Substantia nigra (tissue), 51 donors: ENCODE measurements at places on chromosomes 16 and 17.

DNA sequence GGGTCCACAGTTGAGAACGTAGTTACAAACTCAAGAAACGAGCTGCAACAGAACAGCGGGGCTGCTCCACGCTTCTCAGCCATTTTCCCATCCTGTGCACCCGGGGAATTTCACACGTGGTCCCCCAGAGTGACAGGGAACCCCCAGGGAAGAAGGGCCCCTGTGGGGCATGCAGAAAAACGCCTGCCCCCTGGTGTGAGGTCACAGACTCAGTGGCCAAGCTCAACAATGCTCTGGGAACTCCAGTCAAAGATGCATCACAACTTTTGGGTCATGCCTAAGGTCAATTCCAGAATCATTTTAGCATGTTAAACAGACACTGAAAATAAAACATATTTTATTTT lies 115.4 kb downstream of the ZNF778 start:
- no peak for DNase-seq

GRCh38 chr16:84348386-84348888 lies 19.9 kb upstream of the ATP2C2 start:
- no peak for DNase-seq

DNA sequence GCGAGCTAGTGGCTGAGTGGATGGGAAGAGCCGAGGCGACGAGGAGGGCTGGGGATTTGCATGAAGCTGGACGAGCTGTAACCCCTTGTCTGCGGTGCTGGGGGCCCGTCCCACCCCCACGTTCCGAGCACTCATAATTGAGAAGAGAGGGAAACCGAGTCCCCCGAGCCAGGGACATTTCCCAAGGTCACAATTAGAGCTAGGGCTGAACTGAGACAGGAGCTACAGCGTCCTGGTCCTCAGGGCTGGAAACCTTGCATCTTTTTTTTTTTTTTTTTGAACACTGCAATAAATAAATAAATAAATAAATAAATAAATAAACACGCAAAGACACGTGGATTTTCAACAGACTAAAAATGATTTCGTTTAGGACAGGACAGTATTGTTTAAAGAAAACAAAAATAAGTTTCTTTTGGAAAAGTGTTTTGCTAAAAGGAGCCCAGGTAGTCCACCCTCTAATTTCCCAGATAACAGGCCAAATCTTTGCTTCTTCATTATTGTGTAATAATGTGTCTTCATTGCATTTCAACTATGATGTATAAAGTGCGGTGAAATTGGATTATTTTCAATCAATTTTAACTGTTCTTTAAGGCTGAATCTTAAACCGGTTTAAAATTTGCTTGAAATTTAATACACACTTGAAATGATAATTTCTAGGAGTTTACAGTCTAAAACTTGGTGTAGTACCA lies 992 bp downstream of the GDPD1 start:
- no peak for DNase-seq

GRCh38 chr16:67104845-67105244 lies 4.9 kb upstream of the PHAF1 start:
- DNase-seq = no peak

DNA sequence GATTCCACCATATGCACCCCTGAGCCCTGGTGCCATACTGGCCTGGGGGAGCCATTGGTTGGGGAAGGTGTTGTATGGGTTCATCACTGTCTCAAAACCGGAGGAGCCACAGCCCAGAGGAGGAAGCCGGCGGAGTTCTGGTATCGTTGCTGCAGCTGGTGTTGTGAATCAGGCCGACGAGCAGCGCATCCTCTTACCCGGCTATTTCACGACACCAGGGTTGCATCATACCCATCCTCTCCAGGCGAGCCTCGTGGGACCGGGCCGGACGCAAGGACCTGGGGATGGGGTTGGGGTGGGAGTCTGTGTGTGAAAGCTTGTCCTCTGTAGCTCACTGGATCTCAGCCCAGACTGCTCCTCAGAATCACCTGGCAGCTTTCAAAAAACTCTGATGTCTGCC lies 6.6 kb upstream of the SLC12A3 start:
- no peak for DNase-seq

DNA sequence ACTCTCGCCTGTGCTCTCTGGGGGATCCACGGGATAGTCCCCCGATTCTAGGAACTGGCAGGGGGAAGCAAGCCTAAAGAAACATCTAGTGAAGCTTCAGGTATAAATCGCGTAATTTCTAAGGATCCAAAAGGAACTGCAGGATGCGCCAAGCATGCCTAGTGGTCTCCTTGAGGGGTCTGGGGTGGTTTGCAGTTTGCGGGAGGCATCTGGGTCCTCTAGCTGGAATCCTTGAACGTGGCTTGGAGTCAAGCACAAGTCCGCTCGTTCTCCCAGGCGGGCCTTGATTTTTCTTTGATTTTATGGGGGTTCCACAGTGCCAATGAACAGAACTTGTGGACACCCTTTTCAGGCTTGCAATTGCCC lies 1000.5 kb downstream of the KCNJ18 start:
- DNase-seq = no peak

DNA sequence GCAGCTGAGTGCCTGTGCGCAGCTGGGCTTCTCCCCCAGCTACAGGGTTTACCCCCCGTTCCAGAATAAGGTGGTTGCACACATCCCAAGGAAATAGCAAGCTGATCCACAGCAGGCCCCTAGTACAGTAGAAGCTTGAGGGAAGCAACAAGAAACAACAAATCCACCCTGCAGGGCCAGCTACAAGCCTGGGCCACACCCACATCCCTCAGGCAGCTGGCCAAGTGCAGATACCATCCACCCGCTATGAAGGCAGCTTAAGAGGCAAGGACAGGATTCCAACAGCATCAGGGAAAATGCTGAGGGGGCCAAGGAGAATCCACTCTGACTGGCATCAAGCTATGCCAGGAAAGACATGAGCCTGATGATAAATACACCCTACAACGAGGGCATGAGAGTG lies 66.9 kb upstream of the RCVRN start:
- DNase-seq = no peak

- peak; percentile 12 for DNase-seq
Observed at GRCh38 chr16:24858219-24859041, 12.7 kb downstream of the SLC5A11 start.

GRCh38 chr17:1628856-1629503 lies 346 bp upstream of the SLC43A2 start:
- DNase-seq = peak; percentile 82

DNA sequence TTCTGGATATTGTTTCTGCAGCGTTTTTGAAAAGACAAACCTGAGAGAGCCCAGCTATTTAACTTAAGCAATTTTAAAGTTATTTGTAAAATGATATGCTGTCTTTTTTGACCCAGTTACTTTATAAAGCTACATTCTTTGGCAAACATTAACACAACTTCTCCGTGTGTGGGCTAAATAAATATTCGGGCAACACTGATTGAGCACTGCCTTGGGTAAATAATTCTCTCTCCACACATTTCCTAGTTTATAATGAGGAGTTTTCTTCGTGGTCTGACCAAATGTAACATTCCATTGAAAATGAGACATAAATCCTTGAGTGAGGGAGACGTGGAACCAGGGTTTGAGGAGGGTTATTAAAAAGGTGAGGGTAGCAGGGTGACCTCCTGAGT lies 142.8 kb downstream of the WWOX start:
- DNase-seq = no peak

DNA sequence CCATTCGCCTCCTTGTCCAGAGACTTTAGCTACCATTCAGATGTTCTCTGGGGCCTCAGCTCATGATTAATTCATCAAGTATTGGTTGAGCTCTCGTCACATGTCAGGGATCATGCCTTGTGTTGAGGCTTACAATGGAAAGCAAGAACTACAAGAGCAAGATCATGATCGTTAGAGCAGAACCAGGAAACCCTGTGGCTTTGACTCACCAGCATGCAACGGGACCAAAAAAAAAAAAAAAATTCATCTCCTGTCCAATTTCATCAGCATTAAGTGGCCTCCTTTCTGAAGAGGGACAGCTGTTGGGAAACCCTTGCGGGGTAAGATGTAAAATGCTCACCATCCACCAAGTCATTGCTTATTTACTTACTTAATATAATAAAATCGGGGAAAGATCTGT lies 12.1 kb upstream of the USP10 start:
- DNase-seq = no peak

DNA sequence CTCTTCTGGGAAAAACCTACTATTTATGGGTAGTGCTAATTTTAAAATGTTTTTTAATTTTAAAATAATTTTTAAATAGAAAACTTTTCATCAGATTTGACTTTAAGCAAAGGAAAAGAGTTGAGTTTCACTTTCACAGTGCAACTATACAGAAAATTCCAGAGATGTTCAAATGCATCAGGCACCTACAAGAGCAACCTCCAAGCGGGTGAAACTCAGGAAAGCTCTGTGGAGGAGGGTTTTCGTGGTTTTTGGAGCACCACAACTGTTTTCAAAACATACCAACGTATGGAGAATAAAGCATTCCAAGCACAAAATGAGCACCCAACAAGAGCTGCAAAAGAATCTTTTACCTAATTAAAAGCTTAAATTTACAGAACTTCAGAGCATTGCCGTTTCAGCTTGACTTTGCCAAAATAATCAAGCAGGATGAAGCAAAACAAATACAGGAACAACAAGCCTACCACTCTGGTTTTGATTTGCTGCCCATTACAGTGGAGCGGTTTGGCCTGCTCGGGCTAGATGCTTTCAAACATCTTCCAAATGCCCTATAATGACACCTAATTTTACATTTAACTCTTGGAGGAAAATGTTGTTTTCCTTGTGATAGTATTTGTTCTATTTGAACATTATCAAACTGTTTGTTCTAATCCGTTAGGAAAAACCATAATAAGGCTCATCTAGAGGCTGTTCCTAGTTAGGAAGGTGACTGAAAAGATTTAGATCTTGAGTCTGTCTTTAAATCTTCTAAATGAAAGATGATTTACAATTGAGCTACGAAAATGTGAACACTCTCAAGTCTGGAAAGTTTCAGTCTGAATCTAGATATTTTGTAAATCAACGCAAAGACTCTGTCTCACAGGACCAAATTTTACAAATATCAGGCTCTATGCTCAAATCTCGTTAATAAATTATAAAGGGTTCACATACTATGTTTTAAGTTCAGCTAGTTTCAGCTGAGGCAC lies 34.5 kb downstream of the NACA2 start:
- no peak for DNase-seq

GRCh38 chr17:44115585-44116415 lies 7.6 kb downstream of the HDAC5 start:
- no peak for DNase-seq

- no peak for DNase-seq
Observed at GRCh38 chr16:48541108-48541786, 68.7 kb downstream of the N4BP1 start.

- no peak for DNase-seq
Observed at GRCh38 chr16:89374393-89374960, 115.9 kb downstream of the ANKRD11 start.

DNA sequence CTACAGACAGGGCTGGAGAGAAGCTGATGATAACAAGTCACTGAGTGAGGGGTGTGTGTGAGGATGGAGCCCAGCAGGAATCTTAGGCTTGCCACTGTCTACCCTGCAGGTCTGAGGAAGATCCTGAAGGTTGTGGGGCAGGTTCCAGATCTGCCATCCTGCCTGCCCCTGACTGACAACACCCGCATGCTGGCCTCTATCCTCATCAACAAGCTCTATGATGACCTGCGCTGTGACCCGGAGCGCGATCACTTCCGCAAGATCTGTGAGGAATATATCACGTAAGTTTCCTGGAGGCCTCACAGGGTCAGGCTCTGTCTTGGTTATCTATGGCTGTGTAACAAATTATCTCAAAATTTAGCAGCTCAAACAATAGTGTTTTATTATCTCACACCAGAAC lies 16.3 kb downstream of the UNC45B start:
- DNase-seq = no peak

- DNase-seq = no peak
Observed at GRCh38 chr17:6322316-6322715, 112.6 kb downstream of the AIPL1 start.

GRCh38 chr16:27754788-27755690 lies 205.1 kb downstream of the KATNIP start:
- no peak for DNase-seq

GRCh38 chr16:27706156-27706865 lies 156.4 kb downstream of the KATNIP start:
- no peak for DNase-seq

DNA sequence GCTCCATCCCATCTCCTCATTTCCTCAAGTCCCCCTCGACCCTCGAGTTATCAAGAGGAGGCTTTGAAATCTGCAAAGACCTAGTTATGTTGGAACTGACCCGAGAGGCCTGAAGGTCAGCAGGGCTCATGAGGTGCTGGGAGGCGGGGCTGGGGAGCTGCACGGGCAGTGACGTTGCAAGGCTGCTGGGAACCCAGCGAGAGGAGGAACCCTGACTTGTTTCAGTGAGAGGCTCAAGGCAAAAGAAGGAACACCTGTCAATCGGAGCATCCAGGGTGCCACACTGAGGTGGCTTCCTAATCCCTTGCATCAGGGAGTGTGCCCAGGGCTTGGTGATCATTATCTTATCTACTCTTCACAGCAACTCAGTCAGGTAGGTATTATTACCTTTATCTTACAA lies 86.9 kb downstream of the CDH11 start:
- no peak for DNase-seq

DNA sequence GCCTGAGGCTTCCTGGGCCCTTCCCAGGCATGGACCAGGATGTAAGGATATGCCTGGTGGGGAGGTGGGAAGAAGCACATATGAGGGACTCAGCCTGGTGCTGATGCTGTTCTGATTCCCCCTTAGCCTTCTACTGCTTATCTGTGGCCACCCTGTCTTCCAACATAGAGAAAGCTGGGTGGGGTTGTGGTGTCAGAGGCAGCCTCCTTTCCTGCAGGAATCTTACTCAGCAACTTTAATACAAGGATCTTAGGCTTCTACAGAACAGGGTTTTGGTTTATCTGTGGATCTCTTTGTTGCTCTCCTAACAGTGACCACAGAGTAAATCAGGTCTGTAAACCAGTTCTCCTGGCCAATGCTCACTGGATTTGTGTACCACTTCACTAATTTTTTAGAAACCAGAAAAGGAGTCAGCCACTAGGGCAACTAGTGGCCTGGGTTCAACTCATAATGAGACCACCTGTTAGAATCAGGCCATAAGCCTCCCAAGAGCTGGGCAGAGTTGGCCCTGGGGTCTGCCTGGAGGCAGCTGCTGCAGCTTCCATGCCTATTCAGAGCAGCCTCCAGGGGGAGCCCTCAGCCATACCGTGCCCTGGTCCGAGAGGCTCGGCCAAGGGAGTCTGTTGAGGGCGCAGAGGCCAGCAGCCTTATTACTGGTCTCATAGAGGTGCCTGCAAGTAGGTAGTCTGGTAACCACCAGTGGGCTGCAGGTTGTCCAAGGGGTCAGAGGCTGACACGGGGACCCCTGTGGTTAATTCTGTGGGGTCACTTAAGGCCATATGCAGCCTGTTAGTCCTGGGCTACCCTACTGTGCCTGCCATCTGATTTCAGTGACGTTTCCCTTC lies 7.1 kb downstream of the HAS3 start:
- DNase-seq = peak; percentile 10

- no peak for DNase-seq
Observed at GRCh38 chr17:31598399-31598782, 206.9 kb downstream of the RAB11FIP4 start.

- no peak for DNase-seq
Observed at GRCh38 chr17:72565006-72565405, 444.2 kb downstream of the SOX9 start.

- DNase-seq = no peak
Observed at GRCh38 chr16:73877150-73877549, 419.5 kb upstream of the PSMD7 start.
